ENCODE measurements at places on chromosomes 7 and 10. TPM values are rescaled to one million over a fixed set of nuclear protein-coding genes. Genes with fewer than 3 reads are reported as not detected.

DNA sequence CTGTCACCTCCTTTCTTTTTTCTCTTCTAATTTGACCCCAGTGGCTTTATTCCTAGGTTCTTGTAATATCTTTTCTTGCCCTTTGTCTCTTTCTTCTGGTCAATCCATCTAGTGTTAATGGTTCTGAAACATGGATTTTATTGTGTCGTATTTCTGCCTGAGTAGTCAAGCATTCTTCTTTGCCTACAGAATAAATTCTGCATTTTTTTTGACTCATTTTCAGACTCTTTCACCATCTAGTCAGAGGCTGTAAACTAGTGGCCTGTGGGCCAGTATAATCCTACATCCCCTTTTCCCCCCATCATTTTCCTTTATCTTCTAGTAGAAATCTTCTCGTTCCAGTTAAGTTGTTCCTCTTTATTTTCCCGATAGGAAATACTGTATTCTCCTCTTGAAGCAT lies 29.4 kb downstream of the LUC7L2 start:
- DNase-seq: no peak

DNA sequence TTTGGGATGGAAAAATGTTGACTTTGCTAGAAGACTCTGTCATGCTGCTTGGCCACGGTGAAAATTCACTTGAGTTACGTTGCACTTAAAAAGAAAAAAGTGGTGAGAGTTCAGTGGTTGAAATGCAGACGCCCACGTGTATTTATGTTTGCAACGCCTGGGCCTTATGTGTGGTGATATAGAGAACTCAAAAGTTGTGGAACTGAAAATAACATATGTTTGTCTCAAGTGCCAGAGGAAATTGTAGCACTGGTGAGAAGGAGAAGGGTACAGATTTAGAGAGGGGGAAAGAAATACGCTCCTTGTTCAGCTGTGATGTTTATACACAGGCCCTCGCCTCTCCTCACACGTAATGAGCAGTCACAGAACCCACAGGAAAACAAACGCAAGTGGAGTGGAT lies 73.6 kb downstream of the EMX2 start:
- DNase-seq: no peak

DNA sequence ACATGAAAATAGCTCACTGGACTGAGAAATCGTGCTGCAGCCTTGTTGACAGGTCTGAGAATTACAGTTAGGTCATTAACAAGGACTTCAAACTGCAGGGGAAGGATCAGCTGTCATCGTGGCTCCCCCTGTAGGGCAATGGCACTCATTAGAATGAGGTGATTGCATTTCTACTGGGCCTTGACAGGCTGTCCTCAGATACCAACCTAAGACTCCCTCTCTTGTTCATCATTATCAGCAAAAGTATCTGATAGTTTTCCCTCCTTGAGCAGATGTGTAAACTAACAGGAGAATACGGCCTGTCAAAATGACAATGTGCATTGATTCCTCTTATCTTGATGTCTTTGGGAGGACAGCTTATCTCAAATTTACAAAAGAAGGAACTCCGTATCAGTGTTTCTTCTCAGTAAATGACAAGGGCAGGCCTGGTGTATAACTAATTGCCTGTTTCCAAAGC lies 648.5 kb upstream of the LRRN3 start:
- DNase-seq: no peak

GRCh38 chr10:126252884-126253610 lies 135.2 kb downstream of the ADAM12 start:
- no peak for DNase-seq

- no peak for DNase-seq
These were observed 3.1 kb downstream of the CYP2W1 start for GRCh38 chr7:985915-986741.

- no peak for DNase-seq
These were observed 252.6 kb upstream of the IGFBP3 start for GRCh38 chr7:46173476-46174195.

GRCh38 chr10:77837248-77837924 lies 89.2 kb downstream of the DLG5 start:
- peak; percentile 50 for DNase-seq

GRCh38 chr7:45259966-45260646 lies 102.5 kb downstream of the RAMP3 start:
- peak; percentile 50 for DNase-seq

GRCh38 chr10:72267381-72267780 lies 6.3 kb upstream of the DDIT4 start:
- DNase-seq: no peak

GRCh38 chr7:33981226-33981625 lies 75.9 kb downstream of the BMPER start:
- no peak for DNase-seq

GRCh38 chr10:64658528-64658927 lies 1137.3 kb downstream of the REEP3 start:
- DNase-seq: no peak

- no peak for DNase-seq
These were observed 5.9 kb downstream of the CPA2 start for GRCh38 chr7:130272381-130273080.

DNA sequence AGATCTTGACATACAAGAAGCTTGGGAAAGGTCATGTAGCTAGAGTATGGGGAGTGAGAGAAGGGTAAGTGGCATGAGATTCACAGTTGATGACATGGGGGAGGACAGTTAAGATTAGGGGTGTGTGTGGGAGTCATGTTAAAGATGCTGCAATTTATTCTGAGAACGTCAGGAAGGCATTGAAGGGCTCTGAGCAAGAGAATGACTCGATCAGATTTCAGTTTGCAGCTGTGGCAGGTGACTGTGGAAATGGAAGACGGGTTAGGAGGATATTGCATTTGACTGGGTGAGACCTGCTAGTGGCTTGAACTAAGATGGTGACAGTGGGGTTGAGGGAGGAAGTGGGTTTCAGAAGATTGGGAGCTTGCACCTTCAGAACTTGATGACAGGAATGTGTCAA lies 5.6 kb downstream of the CDC123 start:
- no peak for DNase-seq

- no peak for DNase-seq
These were observed 4.1 kb downstream of the FXYD4 start for GRCh38 chr10:43375401-43376020.

GRCh38 chr7:72020311-72020710 lies 391.8 kb downstream of the CALN1 start:
- DNase-seq: no peak

DNA sequence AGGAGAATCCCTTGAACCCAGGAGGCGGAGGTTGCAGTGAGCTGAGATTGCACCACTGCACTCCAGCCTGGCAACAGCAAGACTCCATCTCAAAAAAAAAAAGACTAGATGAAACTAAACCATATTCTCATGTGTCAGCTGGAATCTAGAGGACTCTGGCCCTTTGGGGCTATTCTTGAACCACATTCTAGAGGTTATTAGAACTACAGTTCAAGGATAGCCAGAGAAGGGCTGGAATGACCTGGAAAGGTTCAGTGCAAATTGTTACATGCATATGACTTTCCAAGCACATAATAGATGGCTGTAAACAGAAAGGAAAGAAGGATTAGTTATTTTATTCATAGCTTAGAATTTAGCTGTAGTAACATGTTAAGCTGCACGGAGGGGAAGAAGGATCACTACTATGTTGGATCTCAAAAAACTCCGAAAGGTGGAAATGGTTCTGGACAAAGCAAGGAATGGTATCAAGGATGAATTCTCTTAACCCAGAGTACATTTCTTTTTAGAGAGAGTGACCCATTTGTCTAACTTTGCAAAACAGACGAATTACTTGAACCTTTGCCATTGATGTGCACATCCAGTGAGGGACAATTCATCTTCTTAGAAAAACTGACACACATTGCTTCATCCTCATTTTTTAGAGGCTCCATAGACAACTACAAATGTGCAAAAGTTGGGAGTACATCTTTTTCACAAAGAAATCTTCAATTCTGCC lies 124.0 kb upstream of the SAMD8 start:
- no peak for DNase-seq

- DNase-seq: no peak
These were observed 40.9 kb downstream of the CALD1 start for GRCh38 chr7:134820295-134820694.

DNA sequence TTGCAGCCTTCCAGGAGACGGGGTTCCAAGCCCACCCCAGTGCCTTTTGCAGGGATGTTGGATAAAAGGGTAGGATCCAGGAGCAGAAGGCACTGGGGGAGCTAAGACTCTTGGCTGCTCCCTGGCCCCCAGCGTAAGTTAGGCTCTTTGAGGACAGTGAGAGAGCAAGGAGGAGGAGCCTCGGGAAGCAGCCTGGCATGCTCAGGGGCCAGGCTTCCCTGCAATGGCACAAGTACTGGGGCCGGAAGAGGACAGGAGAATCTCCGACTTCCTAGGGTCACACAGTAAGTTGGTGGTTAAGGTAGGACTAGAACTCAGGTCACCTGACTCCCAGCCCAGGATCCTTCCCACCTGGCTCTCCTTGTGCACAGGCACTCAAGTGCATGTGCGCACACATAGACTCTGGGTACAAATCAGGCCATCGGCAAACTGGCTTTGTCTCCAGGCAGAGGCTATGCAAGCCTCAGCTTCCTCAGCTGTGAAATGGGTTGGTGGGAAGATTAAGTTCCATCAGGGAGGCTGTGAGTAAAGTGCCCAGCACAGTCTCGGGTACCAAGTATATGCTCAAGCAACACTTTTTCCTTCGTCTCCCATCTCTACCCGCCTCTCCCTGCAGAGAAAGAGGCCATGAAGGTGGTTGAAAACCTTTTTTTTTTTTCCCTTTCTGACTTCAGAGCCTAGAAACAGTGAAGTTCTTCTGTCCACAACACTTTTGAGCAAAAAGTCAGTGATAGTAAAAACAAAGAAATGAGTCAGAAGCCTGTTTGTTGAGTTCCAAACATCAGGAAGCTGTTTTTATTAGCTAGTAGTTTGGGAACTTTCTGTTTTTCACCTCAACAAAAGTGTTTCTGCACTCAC lies 79.1 kb downstream of the NEURL1 start:
- no peak for DNase-seq

DNA sequence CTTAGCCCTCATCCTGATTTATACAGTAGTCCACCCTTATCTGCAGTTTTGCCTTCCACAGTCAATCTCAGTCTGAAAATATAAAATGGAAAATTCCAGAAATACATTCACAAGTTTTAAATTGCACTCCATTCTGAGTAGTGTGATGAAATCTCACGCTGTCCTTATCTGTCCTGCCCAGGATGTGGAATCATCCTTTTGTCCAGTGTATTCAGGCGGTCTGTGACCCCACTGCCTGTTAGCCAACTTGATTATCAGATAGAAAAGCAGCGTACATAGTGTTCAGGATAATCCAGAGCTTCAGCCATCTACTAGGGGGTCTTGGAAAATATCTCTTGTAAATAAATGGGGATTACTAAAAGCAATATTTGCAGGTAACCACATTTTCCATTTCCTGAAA lies 146.3 kb downstream of the MALRD1 start:
- DNase-seq: no peak

DNA sequence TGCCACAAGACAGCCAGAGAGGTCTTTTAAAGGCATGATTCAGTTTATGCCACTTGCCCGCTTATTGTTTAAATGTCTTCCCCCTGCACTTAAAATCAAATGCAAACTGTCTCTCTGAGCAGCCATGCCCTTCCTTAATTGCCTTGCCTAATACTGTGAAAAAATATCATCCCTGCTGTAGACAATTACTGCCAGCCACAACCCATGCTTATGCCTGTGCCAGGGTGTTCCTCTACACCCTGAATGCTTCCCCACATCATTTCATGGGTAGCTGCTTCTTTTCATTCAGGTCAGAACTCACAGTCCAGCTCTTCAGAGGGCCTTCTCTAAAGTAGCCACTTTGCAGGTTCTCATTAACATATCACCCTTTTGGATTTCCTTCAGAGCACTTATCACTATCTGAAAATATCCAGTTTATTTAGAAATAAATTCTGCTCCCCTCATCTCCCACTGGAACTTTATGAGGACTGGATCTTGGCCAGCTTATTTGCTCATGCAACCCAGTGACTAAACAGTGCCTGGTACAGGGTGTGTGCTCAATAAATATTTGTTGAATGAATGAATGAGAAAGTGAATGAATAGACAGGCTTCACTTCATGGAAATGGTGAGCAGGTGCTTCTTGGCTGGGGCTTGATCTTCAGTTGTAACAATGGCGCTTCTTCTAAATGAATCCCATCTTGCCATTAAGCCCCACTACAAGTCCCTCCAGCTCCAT lies 162.4 kb upstream of the MDFIC start:
- no peak for DNase-seq

- DNase-seq: no peak
These were observed 103.9 kb downstream of the IDE start for GRCh38 chr10:92470026-92470425.

GRCh38 chr10:133207627-133208026 lies 22.4 kb upstream of the UTF1 start:
- DNase-seq: no peak

DNA sequence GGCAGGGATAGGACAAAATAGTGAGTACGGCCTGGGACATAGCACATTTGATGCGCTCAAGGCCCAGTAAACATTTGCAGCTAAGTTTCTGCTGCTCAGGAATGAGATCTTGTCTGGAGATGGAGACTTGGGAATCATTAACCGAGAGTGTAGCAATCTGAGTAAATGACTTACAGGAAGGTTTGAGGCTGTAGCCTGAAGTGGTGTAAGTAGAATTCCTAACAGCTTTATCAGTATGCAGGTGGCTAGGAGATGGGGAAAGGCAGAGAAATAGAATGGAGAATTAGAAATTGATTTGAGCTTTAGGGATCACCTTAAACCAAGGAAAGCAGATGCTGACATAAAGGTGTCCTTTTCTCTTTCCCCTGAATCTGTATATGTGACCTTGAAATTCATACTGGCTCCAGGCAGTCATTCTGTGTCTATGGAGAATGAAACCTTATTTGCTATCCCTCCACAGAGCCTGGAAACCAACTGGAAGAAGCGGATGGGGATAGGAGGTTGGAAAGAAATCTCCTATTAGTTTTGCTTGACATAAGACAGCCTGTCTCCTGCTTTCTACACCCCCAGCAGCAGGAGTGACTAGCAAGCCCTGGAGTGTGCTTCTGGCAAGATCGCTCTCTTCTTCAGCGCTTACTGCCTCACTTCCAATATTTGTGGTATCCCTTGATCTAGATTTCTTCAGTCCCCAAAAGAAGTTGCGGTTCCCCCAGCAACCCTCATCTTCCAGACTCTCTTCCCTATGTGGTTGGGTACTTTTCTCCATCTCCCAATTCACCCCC lies 6.4 kb upstream of the PON2 start:
- DNase-seq: no peak

Gene CC2D2B
- total RNA-seq: 1.1 TPM

Gene NPY4R
- total RNA-seq: 1.1 TPM

Gene SPDYE2B
- not detected for total RNA-seq

Gene STOX1
- 2.0 TPM for total RNA-seq

Gene IDI1
- total RNA-seq: 66.7 TPM

Gene ADCYAP1R1
- 1.9 TPM for total RNA-seq

Gene HGF
- total RNA-seq: 2.2 TPM

Gene TSPAN12
- total RNA-seq: 34.9 TPM

Gene LRRD1
- total RNA-seq: not detected

Gene PARP12
- total RNA-seq: 105 TPM

Gene LBX1
- not detected for total RNA-seq

Gene AGAP5
- not detected for total RNA-seq
